ENCODE measurements at places on chromosomes 1 and 21.

GRCh38 chr1:2494323-2494693 is 18.2 kb downstream of the PLCH2 start:
- no peak for DNase-seq

- no peak for DNase-seq
These were observed 1.6 kb downstream of the KIF17 start for GRCh38 chr1:20716232-20716631.

DNA sequence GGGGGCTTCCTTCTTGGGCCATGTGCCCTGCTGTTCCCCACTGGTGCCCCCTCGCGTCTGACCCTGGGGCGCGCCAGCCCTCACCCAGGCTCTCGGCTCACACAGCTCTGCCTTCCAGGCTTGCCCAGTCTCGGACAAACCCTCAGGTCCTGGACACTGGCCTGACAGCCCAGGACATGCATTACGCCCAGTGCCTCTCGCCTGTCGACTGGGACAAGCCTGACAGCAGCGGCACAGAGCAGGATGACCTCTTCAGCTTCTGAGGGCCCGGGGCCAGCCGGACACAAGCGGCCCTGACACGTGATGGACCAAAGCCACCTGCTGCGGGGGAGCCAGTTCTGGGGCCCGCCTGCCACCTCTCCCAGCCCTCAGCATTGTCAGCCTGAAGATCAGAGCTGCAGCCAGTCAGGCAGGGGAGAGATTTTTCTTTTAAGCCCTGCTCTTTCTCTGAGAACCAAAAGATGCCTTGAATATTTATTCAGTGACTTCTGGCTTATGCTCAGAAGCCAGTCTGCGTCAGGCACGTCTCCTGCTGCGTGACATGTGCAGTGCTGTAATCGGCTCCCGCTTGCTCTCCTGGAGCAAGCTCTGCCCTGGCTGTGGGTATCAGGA is 23.4 kb downstream of the LDLRAP1 start:
- peak; percentile 40 for DNase-seq

- no peak for DNase-seq
These were observed 2.7 kb upstream of the NEGR1 start for GRCh38 chr1:72285074-72285425.

DNA sequence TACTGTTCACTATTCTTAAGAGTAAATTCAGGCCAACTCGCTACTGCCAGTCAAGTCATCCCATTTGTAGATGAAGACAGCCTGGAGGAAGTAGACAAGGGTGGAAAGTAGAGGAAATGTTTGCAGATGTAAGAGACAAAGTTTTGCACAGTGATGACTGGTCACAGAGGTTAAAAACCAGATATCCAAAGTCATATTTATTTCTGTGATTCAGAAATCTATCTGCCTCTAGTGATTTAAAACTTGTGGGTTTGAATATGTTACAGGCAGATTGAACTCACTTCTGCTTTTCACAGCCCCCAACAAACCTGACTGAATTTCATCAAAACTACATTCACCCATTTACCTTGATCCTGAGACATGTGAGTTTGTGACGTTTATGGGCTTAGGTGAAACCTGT is 484.7 kb upstream of the C1orf87 start:
- no peak for DNase-seq

DNA sequence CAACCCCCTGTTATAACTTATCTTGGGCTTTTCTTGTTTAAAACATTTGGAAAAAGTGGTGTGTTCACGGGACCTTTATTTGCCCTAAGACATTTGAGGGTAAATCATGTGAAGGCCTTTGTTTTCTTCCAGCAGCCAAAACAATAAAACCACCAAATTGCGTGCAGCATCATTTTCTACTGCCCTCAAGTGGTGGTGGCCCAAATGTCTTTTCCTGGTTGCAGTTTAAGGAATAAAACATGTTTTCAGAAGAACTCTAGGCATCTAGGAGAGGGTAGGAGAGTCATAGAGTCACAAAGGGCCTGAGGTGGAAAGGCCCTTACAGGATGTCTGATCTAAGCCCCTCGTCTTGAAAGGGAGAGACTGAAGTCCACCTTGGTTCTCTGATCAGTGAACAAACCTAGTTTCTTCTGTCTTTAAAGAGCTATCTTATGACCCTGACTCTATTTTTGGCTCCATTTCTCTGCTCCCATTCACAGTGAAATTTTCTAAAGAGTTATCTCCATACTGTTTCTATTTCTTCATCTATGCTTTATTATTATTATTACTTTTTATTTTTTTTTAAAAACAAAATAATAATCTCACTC is 16.0 kb upstream of the EPS15 start:
- peak; percentile 16 for DNase-seq

Measured in nephron progenitor cell (in vitro differentiated cells).